ENCODE measurements at places on chromosomes 12 and 14.

GRCh38 chr12:115470526-115470925 is 786.6 kb upstream of the TBX3 start:
- DNase-seq: no peak

DNA sequence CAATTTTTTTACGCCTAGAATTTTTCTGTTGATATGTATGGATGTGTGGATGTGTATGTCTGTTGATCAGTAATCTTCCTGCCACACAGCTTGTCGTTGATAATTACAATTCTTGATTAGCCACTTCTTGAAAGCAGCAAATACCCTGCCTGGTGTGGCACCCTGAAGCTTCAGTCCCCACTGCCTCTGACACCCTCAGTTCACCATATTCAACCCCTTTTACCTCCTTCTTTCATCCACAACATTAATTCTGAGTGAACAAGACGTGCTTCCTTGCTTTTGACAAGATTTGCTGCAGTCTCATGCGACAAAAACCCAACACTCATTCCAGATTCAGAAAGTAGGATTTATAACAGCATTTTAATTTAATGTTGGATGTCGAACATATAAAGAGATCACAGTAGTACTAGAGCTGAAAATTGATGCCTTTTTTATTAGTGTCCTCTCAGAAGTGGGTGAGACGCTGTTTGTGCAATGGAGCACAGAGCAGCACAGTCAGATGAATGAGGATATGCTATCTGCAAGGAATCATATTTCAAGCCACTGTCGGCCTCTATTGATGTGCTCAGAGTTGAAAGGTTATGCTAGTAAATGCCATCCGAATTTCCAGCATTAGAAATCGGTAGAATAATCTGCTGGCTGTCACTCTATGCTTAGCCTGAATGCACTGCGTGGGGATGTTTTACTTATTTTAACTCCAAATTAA is 383.7 kb downstream of the EGLN3 start:
- DNase-seq: no peak

DNA sequence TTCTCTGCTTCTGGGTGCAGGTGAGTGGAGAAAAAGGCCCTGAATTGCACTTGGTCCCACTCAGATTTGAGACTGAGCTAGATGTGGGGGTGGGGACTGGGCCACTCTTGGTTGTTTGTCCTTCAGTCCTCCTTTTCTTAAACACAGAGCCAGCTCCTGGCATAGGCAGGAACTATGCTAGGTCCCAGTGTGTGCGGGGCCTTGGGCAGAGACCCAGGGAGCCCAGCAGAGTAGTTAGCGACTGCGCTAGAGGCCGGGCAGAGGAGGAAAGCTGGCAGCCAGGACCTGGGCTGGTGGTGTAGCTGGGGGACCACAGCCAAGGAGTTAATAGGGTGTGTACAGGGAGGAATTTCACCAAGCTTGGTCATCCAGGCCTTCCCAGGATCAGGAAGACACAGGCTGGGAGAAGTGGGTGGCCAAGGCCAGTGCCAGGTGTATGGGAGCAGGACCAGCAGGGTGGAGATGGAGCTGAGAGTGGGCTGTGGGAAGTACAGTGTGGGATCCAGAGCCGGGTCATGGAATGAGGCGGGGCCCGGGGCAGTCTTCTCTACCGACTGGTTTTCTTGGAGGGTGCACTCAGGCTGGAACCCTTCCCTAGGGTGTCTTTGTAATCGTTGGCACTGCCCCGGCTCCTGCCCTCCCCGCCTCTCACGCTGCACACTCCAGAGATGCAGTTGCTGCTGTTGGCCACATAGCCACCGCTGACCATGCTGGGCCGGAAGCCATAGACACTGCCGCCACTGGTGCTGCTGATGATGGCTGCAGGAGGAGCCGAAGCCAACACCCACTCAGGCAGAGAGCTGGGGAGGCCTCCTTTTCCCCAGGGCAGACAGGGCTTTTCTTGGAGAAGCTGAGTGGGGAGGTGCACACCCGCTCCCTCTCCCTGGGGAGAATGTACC is 8.7 kb downstream of the KRT71 start:
- DNase-seq: no peak

DNA sequence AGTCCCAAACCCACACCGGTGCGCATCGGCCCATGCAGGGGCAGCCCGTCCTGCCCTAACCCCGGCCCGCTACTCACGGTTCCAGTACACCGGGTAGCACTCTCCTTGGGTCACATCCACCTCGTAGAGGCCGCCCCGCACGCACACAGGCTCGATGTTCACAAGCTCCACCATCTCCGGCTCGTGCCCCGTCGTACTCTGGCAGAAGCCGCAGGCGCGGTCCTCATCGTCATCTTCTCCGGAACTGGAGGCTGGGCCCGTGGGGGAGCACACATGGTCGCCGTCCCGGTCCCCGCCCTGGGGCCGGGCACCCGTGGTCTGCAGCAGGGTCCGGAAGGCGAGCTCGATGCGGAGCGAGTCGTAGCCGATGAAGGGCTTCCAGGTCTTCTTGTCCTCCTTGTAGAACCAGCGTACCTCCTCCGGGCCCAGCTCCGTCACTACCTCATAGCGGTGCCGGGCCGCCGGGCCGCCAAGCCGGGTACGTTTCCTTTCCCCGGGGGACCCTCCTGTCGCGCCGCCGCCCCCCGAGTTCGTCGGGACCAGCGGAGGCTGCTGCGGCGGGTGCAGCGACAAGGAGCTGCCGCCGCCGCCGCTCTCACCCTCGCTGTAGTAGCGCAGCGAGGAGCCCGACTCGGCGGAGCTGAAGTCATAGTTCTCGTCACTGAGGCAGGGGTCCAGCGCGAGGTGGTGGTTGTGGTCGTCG is 788 bp downstream of the DDHD1 start:
- DNase-seq: peak; percentile 65

DNA sequence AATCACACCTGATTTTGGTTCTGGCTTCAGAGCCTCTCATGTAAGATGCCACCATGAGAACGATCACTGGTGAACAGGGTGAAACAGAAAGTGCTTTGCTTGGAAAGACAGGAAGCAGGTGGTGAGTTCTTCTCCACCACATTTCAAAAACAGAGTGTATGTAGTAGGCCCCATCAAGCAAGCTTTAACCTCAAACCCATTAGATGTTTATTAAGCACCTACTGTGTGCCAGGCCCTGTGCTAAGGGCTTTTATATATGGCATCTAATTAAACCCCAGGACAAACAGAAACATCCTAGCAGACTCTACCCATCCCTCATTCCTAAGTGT is 47.8 kb upstream of the MED13L start:
- peak; percentile 19 for DNase-seq

DNA sequence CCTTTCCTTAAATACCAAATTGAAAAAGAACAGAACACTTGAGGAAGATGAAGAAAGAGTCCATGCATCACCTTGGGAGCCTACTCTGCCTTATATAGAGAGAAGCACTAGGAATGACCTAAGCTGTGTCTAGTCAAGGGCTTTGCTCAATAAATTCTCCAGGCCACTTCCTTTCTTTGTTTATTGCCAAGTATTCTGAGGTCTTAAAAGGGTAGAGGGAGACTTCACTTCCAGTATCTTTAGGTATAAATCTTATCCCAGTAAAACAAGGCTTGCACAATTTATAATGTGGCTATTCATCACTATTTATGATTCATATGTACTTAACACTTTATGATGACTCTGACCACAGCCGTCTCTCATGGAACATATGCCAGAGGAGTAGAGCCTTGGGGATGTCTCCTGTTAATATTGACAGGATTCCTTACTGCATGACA is 85.1 kb upstream of the ARHGAP5 start:
- DNase-seq: no peak

GRCh38 chr12:14614704-14615121 is 47.0 kb upstream of the PLBD1 start:
- DNase-seq: peak; percentile 24

DNA sequence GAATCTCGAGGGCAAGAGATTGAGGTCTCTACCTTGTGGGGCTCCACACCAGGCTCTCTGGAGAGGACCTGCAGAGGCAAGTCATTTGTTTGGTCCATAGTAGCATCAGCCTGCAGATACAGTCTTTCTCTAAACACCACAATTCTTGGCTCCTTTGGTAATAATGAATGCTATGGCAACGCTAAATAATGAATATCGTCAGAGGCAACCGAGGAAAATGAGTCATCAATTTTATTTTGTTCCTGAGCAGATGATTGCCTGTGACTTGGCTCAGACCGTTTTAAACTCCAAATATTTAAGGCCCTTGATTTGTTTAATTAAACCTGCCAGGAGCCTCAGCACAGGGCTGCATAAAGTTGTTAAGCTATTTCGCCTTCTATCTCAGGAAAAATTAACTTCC is 924.1 kb upstream of the TMEM132C start:
- DNase-seq: no peak

GRCh38 chr12:50508970-50509663 is 4.3 kb downstream of the DIP2B start:
- no peak for DNase-seq

DNA sequence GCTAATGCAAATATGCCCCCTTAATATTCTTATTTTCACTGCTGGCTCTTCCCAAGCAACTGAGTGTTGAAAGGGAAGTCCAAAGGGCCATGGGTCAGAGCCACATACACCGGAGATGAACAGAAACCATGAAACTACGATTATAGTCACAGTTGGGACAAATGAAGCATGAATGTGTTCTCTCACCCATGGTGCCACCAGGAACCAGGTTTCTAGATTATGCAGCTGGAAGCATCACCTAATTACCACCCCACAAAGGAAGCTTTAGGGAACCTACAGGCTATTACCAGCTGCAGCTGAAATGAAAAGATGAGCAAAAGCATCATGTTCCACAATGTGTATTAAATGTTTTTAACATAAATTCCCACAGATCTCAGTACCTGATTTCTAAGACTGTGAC is 15.4 kb downstream of the TMTC1 start:
- no peak for DNase-seq

- no peak for DNase-seq
These were observed 17.6 kb upstream of the FAM222A start for GRCh38 chr12:109695961-109696461.

DNA sequence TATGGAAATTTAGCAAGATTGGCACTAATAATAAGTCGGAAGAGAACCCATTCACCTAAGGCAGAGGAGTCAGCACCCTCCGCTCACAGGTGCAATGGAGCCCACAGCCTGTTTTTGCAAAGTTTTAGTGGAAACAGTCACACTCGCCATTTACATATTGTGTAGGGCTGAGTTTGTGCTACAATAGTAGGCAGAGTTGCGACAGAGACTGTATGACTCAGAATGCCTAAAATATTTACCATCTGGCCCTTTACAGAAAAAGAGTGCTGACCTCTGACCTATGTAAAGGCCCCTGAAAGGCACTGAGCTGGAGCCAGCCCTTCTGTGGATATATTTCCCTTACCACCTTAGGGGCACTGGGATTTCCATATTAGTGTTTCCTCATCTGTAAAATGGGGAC is 79.0 kb downstream of the PRIMA1 start:
- no peak for DNase-seq

GRCh38 chr12:91538418-91538817 is 355.8 kb upstream of the DCN start:
- no peak for DNase-seq

DNA sequence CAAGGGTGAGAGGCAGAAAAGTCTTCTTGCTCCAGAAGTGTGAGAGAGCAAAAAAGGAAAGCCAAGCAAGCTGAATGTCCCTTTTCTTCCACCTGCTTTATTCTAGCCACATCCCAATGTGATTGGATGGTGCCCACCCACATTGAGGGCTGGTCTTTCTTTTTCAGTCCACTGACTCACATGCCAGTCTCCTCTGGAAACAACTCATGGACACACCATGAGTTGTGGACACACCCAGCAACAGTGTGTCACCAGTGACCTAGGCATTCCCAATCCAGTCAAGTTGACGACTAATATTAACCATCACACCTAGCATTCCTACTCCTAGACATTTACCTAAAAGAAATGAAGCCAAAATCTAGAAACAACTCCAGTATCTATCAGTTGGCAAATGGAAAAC is 7.2 kb upstream of the DICER1 start:
- DNase-seq: no peak

- DNase-seq: no peak
These were observed 230.9 kb upstream of the ARID2 start for GRCh38 chr12:45498645-45499044.

- DNase-seq: no peak
These were observed 109.3 kb upstream of the CPSF6 start for GRCh38 chr12:69130064-69130463.

- no peak for DNase-seq
These were observed 689.6 kb upstream of the FOXG1 start for GRCh38 chr14:28077021-28077420.

DNA sequence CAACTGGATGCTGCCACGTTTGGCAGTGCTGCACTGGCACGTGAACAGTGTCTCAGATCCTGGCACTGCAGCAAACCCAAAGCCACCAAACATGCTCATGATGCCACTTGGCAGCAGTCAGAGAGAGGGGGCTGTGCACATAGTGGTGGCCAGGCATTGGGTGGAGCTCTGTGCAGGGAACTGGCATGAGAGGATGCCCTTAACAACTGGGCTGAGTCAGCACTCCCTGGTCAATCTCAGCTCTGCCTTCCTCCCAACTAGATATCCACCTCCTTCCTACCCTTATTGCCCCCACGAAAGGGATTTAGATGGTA is 37.0 kb downstream of the ZFHX2 start:
- no peak for DNase-seq

GRCh38 chr12:45389426-45389825 is 173.5 kb downstream of the ANO6 start:
- no peak for DNase-seq

GRCh38 chr12:20063116-20063515 is 305.2 kb upstream of the PDE3A start:
- DNase-seq: no peak

GRCh38 chr12:779745-780734 is 27.7 kb downstream of the WNK1 start:
- no peak for DNase-seq

GRCh38 chr14:65810322-65810721 is 397.8 kb downstream of the FUT8 start:
- no peak for DNase-seq

DNA sequence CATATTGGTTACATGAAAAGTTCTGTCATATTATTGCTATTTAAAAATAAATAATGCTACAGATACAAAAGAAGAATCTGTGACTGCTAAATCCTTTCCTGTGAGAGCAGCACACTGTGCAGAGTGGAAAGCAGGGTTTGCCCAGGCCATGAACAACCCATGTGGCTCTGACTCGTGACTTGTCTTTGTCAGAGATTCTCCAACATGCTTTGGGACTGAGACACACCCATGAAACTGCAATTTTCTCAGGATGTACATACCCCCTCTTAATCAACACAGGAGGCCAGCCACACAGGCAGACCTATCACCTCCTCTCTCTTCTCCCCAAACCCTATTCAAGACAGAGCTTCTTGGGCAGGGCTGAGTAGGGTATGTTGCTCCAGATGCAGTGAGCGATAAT is 96.8 kb upstream of the NTF3 start:
- no peak for DNase-seq

DNA sequence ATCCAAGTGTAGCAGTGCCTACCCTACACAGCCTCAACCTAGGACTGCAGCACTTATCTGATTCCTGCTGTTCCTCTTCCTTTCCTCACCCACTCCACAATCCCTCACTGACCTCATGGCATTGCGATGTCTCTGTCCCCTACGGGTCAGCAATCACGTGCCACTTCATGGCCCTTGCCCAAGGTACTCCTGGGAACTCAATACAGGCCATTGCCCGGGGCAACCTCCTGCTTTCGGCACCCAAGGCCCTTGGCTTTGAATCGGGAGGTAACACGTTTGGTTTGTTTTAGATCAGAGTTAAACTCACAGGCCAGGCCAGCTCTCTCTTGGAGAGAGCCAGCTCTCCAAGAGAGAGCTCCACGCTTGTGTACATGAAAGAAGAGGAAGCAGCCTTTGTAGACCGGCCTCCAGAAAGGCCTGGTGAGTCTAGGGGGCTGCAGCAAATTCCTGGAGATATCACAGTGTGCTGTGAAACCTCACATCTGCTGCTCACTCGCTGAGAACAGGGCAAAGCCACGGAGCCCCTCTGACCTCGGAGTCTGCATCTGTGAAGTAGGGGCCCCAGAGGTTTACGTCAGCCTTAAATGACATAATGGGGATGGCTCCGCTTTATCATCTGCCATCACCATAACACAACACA is 12.2 kb downstream of the CLMN start:
- DNase-seq: no peak
